ENCODE measurements at places on chromosomes 16 and 17. TPM values are rescaled to one million over a fixed set of nuclear protein-coding genes. Genes with fewer than 3 reads are reported as not detected.
A peak's percentile ranks its signal among the peaks of the same experiment; 100 is the strongest.

DNA sequence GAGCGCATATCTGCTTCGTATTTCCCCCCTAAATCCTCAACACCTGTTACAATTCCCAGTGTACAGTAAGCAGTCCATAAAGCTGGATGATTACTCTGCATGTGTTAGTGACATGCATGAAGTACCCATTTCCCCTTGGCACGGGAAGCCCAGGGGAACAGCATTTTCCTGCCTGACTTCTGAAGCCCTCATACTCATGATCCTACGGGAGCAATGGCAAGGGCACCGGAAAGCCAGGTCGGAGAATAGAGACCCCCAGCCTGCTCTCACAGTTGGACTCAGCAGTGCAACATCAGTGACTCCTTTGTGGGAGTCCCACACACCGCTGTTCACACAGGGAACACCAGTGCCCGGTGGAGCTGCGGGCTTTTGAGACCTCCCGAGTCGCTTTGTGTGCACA is 336.9 kb downstream of the CDH13 start:
- peaks cover 4% of the 10 kb centered on the region for H3K27me3 ChIP-seq
- H3K4me1 ChIP-seq: no peaks in the 10 kb centered on the region
- no peak for DNase-seq
- no peak overlapping the region for H3K27ac ChIP-seq
- H3K36me3 ChIP-seq: no peaks in the 10 kb centered on the region

DNA sequence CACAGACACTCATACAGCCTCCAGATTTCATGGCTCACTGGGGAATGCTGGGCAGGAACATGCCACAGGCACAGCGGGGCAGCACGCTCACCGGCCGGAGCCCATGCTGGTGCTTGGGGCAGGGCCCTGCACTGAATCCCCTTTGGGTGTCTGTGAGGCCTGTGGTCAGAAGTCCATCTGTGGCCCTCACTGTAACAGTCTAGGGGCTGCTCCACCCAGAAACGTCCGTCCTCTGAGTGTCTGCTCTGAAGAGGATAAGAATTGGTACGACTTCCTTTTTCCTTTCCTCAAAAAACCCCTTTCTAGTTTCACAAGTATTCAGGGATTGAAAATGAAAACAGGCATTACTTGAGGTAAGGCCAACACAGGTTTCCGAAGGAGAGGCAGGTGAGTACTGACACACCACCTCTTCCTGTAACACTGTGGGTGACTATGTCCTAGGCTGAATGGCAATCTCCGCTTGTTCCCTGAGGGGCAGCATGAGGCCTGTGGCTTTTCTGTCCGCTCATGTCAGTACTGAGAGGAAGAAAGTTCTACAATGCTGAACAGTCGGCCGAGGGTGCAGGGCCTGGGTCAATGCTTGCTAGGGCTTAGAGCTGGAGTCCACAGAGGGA is 42.5 kb downstream of the TMEM11 start:
- no peak overlapping the region for H3K4me3 ChIP-seq
- H3K27me3 ChIP-seq: no peaks in the 10 kb centered on the region
- H3K4me1 ChIP-seq: no peaks in the 10 kb centered on the region
- DNase-seq: no peak
- H3K36me3 ChIP-seq: peaks cover 7% of the 10 kb centered on the region

- H3K27me3 ChIP-seq: no peaks in the 10 kb centered on the region
- no peak for DNase-seq
- H3K4me1 ChIP-seq: peaks cover 46% of the 10 kb centered on the region
- peak overlapping the region; percentile 96 for H3K4me3 ChIP-seq
Measured at GRCh38 chr17:28550858-28551257, 1.6 kb downstream of the UNC119 start.

DNA sequence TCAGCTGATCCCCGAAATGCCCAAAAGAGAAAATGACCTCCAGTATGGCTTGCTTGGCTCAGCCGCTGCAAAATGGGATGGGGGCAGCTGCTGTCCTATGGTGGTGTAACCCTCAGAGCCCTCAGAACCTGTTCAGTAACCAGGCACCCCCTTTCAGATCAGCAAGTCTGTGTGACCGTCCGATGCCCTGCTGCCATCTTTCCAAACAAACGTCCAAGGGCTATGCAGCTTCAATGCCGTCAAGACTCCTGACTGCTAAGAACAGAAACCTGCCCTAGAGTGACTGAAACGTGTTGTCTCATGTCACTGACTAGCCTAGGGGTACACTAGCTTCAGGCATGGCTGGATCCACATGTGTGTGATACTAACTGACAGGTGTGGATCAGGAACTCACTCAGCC is 70.4 kb downstream of the GNAO1 start:
- H3K4me1 ChIP-seq: peaks cover 19% of the 10 kb centered on the region
- H3K4me3 ChIP-seq: no peak overlapping the region
- DNase-seq: no peak
- H3K27ac ChIP-seq: no peak overlapping the region
- peaks cover 2% of the 10 kb centered on the region for H3K27me3 ChIP-seq

The NUBP2 gene
- total RNA-seq: 55.9 TPM

The KRTAP1-5 gene
- not detected for total RNA-seq

The SLC12A3 gene
- not detected for total RNA-seq

The GRIN2C gene
- total RNA-seq: not detected
